Stomach (tissue), 19 donors: ENCODE measurements at places on chromosomes 16 and 17. TPM values are rescaled to one million over a fixed set of nuclear protein-coding genes. Genes with fewer than 3 reads are reported as not detected.

The KRTAP1-5 gene
- total RNA-seq = not detected

- DNase-seq = no peak
Measured at GRCh38 chr17:57541472-57542394, 203.4 kb downstream of the CCDC182 start.

DNA sequence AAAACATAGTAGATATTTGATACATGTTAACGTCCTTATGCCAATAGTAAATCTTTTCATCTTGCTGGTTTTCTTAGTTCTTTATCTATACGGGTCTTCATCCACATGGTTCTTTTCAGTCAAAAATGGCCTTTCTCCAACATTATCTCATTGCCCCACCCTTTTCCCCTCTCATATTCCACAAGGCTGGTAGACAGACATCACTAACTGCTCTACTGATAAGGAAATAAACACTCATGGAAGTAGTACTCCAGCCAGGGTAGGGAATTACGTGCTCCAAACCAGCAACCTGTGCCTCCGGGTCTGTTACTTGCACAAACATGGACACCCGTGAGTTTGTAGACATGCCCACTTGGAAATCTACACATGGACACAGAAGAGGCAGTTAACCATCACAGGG is 141.4 kb downstream of the XYLT1 start:
- DNase-seq = no peak

- peak; percentile 76 for DNase-seq
Measured at GRCh38 chr17:66191593-66192377, at the start of gene CEP112. TSS of gene CEP112 (minus strand) at chr17:66192133.

- DNase-seq = no peak
Measured at GRCh38 chr17:13120864-13121263, 103.0 kb upstream of the ELAC2 start.

- no peak for DNase-seq
Measured at GRCh38 chr17:36907407-36907806, 29.9 kb upstream of the LHX1 start.

DNA sequence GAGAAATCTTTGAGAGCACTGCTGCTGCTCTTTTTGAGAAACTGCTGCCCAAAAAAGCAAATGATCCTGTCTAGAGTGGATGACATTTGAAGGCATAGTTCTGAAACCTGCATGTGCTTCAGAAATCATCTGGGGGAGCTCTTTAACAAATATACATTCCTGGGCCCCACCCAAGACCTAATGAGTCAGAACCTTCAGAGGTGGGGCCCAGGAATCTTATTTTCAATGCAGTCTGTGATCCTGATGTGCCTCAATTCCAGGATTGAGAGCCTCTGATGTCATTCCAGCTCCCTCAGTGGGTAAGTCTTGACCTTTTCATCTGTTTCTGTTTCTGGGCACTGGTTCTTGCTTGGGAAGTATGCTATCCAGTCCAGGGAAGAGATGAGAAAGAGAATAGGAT is 42.3 kb downstream of the HNF1B start:
- DNase-seq = no peak

DNA sequence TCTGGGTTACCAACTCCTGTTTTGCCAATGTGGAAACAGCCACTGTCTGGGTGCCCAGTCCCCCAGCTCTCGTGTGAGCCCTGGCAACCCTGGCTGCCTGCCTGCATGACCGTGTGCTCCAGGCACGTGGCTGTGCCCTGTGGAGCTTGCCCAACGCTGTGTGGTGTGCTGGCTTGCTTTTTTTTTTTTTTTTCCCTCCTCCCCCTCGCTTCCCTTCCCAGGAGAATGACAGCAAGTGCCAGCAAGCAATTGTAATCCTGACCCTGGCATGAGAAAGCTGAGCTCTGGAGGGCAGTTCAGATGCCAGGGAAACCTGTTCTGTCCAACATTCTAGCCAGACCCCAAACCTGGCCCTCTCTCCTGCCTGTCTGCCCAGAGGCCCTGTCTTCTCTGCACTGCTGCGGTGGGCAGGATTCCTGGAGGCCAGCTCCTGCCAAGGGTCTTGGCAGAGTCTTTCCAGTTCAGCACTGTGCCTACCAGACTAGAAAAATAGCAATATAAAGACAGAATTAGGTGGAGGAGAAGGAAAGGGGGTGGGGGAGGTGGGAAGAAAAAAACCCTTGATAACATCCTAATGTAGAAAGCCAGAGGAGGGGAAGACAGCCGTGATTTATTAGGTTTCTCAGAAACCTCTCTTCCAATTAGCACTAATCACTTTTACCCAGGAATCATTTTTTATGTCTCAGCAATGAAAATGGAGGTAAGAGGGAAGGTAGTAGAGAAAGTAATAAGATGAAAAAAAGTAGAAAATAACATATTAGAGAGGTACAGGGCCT is 9.0 kb downstream of the HLF start:
- peak; percentile 84 for DNase-seq

GRCh38 chr16:17321824-17322223 is 148.9 kb downstream of the XYLT1 start:
- no peak for DNase-seq

DNA sequence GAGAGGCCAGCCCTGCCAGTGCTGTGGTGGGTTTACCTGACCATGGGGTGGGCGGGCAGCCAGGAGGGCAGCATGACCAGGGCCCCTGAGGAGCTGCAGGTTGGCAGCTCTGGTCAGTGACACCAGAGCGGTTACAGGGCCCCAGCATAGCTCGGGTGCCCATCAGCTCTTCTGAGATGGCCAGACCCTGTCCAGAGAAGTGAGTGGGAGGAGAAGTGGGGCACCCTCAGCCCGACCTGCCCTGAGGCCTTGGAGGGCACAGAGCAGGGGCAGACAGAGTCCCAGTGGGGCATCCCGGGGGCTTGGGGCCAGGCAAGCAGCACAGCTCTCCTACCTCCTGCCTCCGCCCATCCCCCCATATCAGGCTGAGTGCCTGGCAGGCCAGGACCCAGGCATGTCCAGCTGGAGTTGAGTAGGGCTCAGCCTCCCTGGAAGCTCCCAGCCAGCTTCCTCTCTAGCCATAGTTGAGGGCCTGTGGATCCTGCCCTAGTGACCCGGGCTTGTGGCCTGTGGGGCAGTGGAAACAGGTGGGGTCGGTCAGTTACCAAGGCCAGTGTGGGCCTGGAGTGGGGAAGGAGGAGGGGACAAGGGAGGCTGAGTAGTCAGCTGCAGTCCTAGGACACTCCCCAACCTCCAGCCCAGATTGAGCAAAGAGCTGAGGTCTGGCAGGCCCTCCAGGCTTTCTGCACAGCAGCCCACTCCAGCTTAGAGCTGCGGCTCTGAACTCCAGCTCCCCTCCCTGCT is 83.5 kb downstream of the AMFR start:
- no peak for DNase-seq

- DNase-seq = no peak
Measured at GRCh38 chr16:88805887-88806393, 2.4 kb downstream of the CDT1 start.

- no peak for DNase-seq
Measured at GRCh38 chr17:66930933-66931332, 33.6 kb upstream of the CACNG4 start.

- DNase-seq = peak; percentile 89
Measured at GRCh38 chr17:73156166-73156840, 8.5 kb upstream of the SSTR2 start.

DNA sequence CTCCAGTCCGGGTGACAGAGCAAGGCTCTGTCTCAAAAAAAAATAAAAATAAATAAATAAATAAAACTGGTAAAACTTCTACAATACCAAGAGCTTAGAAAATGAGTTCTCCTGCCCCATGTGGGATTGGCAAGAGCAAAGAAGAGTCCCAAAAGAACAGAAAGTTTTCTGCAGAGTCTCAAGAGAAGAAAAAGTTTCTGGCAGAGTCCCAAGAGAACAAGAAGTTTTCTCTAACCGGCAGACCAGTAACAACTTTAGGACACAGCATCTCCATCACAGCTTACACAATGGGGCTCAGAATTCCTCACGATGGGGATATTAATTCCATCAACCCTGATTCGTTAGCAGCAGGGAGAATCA is 1.1 kb downstream of the SLC39A11 start:
- DNase-seq = no peak

GRCh38 chr17:13182854-13183253 is 165.0 kb upstream of the ELAC2 start:
- peak; percentile 52 for DNase-seq

DNA sequence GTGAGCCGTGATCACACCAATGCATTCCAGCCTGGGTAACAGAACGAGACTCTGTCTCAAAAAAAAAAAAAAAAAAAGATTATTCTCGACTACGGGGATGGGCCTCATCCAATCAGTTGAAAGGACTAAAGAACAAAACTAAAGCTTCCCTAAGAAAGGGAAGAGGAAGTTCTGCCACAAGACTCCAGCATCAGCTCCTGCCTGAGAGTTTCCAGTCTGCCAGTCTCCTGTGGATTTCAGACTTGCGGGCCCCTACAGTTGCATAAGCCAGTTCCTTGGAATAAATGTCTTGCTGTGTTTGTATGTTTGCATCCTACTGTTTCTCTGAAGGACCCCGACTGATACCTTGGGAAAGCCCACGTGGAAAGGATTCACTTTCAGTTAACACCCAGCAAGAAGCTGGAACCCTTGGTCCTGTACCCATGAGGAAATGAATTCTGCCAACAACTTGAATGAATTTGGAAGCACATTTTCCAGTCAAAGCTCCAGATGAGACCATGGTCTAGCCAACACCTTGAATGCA is 26.3 kb upstream of the FZD2 start:
- no peak for DNase-seq

- peak; percentile 81 for DNase-seq
Measured at GRCh38 chr16:68387301-68387700, 61.0 kb downstream of the SMPD3 start.

GRCh38 chr17:2391597-2392251 is 9.1 kb downstream of the MNT start:
- DNase-seq = no peak

GRCh38 chr17:72846399-72846798 is 246.1 kb downstream of the SLC39A11 start:
- DNase-seq = no peak

- DNase-seq = peak; percentile 59
Measured at GRCh38 chr16:27334838-27335237, 21.1 kb downstream of the IL4R start.
